Vagina (tissue), 2 donors: ENCODE measurements at places on chromosomes 7 and 10. TPM values are rescaled to one million over a fixed set of nuclear protein-coding genes. Genes with fewer than 3 reads are reported as not detected.

DNA sequence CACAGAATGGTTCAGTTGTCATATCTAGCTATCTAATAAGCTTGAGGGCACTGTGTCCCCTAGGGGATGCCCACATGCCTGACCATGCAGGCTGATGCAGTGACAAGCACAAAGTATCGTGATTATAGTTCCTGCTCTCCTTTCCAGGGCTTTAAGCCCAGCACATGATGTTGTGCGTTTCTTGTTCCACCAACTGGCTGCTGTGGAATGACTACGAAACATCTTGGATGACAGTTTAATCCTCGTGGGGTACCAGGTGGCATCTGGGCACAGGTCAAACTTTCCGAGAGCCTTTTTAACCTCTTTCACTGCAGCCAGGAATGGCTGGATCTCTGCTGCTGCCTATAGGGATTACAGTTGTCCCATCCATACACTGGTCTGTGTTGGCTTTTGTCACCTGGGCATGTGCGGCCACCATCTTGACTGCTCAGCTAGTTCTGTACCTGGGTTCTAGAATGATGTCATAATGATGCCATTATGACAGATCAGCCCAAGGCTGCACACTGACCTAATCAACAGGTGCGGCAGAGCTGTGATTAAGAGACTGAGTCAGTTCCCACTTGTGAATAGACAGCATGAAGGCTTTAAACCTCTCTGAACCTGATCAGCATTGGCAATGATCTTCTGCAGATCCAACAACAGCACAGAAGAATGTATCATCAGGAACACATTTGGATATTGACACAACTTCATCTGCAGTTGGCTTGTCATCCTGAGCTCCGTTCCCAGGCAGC, 144.1 kb downstream of the DLG5 start:
- H3K27ac ChIP-seq, result no peak overlapping the region
- no peak overlapping the region for H3K4me3 ChIP-seq
- H3K36me3 ChIP-seq, result peaks cover 21% of the 10 kb centered on the region
- H3K27me3 ChIP-seq, result no peaks in the 10 kb centered on the region
- H3K4me1 ChIP-seq, result no peaks in the 10 kb centered on the region

DNA sequence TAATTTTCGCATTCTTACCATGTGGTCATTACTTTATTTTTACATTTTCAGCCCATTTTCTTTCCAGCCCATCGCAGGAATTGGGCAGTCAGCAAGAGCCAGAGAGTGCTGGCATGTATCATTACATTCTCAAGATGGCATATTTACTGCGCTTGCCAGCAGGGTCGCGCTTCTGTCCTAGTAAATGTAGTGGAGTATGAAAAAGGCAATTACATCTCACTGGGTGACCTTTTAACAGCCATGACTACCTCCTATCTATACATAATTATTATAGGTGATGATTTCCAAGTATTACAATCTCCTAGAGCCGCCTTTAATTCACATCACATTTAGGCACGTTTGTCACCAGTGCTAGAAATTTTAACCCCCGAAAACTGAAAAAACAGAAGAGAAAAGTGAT, 433.7 kb upstream of the MGMT start:
- H3K4me1 ChIP-seq, result no peaks in the 10 kb centered on the region
- no peaks in the 10 kb centered on the region for H3K27me3 ChIP-seq
- no peak overlapping the region for H3K27ac ChIP-seq
- no peak for DNase-seq

DNA sequence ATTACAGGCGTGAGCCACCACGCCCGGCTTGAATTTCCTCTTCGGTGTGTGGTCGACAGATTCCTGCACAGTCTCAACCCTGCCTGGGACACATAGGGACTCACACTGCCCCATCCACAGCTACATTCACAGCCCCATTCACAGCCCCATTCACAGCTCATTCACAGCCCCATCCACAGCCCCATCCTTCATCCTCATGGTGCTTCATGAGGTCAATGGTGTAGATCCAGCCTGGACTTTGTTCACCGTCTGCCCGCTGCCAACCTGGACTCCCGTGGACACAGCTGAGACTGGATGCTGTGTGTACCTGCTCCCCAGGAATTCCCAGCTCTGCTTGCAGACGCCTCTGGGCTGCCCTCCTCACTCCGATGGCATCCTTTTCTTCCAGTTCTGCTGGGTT, 5.2 kb downstream of the IDI2 start:
- DNase-seq, result no peak
- H3K4me3 ChIP-seq, result no peak overlapping the region
- no peaks in the 10 kb centered on the region for H3K27me3 ChIP-seq

DNA sequence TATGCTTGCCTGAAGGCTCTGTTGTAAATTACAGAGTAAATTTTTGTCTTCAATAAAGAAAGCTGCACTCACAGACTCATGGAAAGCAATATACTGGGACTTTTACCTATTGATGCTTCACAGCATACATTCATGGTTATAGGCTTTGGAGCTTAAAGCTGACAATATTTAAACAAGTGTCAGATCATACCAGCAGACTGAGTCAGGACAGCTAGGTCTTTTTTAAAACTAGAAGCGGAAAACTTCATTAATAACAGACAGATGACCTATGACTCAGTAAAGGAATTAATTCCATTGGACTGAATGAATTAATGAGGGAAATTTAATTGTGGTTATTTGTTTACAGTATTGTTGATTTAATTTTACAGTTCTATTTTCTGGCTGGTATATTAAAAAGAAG, 165.8 kb upstream of the DGKB start:
- no peaks in the 10 kb centered on the region for H3K4me1 ChIP-seq
- H3K4me3 ChIP-seq, result no peak overlapping the region
- no peak for DNase-seq

DNA sequence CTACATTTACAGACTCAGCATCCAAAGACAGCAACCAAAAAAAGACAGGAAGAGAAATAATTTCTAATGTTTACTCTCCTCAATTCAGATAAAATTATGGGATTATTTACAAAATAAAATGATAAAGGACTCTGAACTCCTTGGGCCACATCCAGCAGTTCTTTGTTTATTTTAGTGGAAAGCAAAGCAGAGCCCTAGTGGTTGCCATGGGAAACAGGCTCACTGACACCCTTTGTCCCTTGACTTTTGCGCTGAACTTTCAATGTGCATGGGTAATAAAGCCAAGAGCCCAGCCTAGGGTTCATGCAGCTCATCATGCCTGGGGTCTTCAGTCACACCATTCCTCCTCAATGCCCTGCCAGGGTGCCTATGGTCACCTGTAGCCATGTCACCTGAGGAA, 442.6 kb upstream of the IGFBP3 start:
- DNase-seq, result no peak
- H3K27me3 ChIP-seq, result no peaks in the 10 kb centered on the region
- no peak overlapping the region for H3K27ac ChIP-seq
- H3K4me3 ChIP-seq, result no peak overlapping the region
- peaks cover 4% of the 10 kb centered on the region for H3K4me1 ChIP-seq

CHST15 gene
- 27.0 TPM for total RNA-seq
